ENCODE measurements at places on chromosomes 7 and 10. TPM values are rescaled to one million over a fixed set of nuclear protein-coding genes. Genes with fewer than 3 reads are reported as not detected.

The OPN4 gene
- total RNA-seq, result not detected

The CRTAC1 gene
- 0.12 TPM for total RNA-seq

The NDUFA5 gene
- total RNA-seq, result 41.0 TPM

The C10orf105 gene
- under 0.01 TPM for total RNA-seq

The ADRB1 gene
- total RNA-seq, result not detected

The TMEM176B gene
- 4.8 TPM for total RNA-seq

The MAT1A gene
- not detected for total RNA-seq

The TUBB8 gene
- total RNA-seq, result not detected

The TTYH3 gene
- total RNA-seq, result 36.8 TPM

The FEZF1 gene
- total RNA-seq, result not detected

The SPDYE8 gene
- not detected for total RNA-seq

The SLC26A5 gene
- not detected for total RNA-seq

The CDNF gene
- total RNA-seq, result 0.35 TPM

The ITIH5 gene
- total RNA-seq, result 0.08 TPM

The EN2 gene
- under 0.01 TPM for total RNA-seq

The UCN3 gene
- total RNA-seq, result not detected

The C10orf143 gene
- total RNA-seq, result 0.82 TPM

The LGI1 gene
- not detected for total RNA-seq

The STRIP2 gene
- total RNA-seq, result 1.5 TPM

The MRPL32 gene
- 26.8 TPM for total RNA-seq

The CYP17A1 gene
- total RNA-seq, result not detected

The NPC1L1 gene
- total RNA-seq, result not detected

The IL6 gene
- total RNA-seq, result 32.2 TPM

The THAP5 gene
- total RNA-seq, result 7.1 TPM

The AKR1C1 gene
- 139 TPM for total RNA-seq

The ATG9B gene
- not detected for total RNA-seq

The RNF148 gene
- 0.45 TPM for total RNA-seq

The DNA2 gene
- total RNA-seq, result 4.4 TPM

The COBL gene
- not detected for total RNA-seq

Measured in smooth muscle cell of the coronary artery (primary cell).